ENCODE measurements at places on chromosomes 7 and 10. TPM values are rescaled to one million over a fixed set of nuclear protein-coding genes. Genes with fewer than 3 reads are reported as not detected.

CDH23 gene
- 13.8 TPM for total RNA-seq

PRSS37 gene
- total RNA-seq = not detected

CYP3A5 gene
- 2.4 TPM for total RNA-seq

CCL24 gene
- not detected for total RNA-seq

SPDYE1 gene
- not detected for total RNA-seq

SFMBT2 gene
- total RNA-seq = 24.0 TPM

LRRC17 gene
- 2.6 TPM for total RNA-seq

MRC1 gene
- 52.2 TPM for total RNA-seq

TBX20 gene
- total RNA-seq = not detected

TMEM213 gene
- not detected for total RNA-seq

PLXNA4 gene
- total RNA-seq = 32.4 TPM

HYAL4 gene
- not detected for total RNA-seq

HGF gene
- 14.9 TPM for total RNA-seq

PRSS2 gene
- 78.0 TPM for total RNA-seq

PRLHR gene
- total RNA-seq = not detected

CPN1 gene
- total RNA-seq = not detected

SORBS1 gene
- 544 TPM for total RNA-seq

NPSR1 gene
- total RNA-seq = not detected

RHOBTB1 gene
- total RNA-seq = 28.2 TPM

SYT15B gene
- 4.6 TPM for total RNA-seq

LEP gene
- total RNA-seq = 26.7 TPM

GBX1 gene
- total RNA-seq = not detected

SPDYE2B gene
- not detected for total RNA-seq

UTF1 gene
- total RNA-seq = not detected

POU6F2 gene
- total RNA-seq = 1.3 TPM

UNCX gene
- not detected for total RNA-seq

ZNF33B gene
- total RNA-seq = 21.3 TPM

OIT3 gene
- not detected for total RNA-seq

OPN4 gene
- total RNA-seq = not detected

GLI3 gene
- 8.6 TPM for total RNA-seq

UPK3B gene
- 2.5 TPM for total RNA-seq

HOXA1 gene
- total RNA-seq = 0.44 TPM

All from tibial nerve (tissue), 4 donors.